Bronchial epithelial cell (primary cell): ENCODE measurements at places on chromosomes 7 and 10. TPM values are rescaled to one million over a fixed set of nuclear protein-coding genes. Genes with fewer than 3 reads are reported as not detected.

Gene GIMAP6
- not detected in 2 replicates for total RNA-seq

Gene SPDYE16
- total RNA-seq, result not detected in 2 replicates

Gene TMEM26
- under 0.01 TPM in 1 of 2 replicates, not detected in the other for total RNA-seq

Gene DYDC2
- not detected in 2 replicates for total RNA-seq

Gene RBM20
- total RNA-seq, result 1.8 TPM in 1 of 2 replicates, not detected in the other

Gene COA1
- 41.6 and 50.0 TPM in 2 replicates for total RNA-seq

Gene MET
- total RNA-seq, result 135 and 156 TPM in 2 replicates

Gene CALHM1
- total RNA-seq, result not detected in 2 replicates

Gene RPEL1
- under 0.01 and 0.13 TPM in 2 replicates for total RNA-seq

Gene CALY
- total RNA-seq, result not detected in 2 replicates

Gene HHEX
- 0.26 and 0.38 TPM in 2 replicates for total RNA-seq

Gene CDHR3
- 0.51 and 1.1 TPM in 2 replicates for total RNA-seq

Gene PAX2
- not detected in 2 replicates for total RNA-seq

Gene MLXIPL
- total RNA-seq, result under 0.01 TPM in 1 of 2 replicates, not detected in the other

Gene SLC13A4
- under 0.01 and 0.26 TPM in 2 replicates for total RNA-seq

Gene ANK3
- 7.4 and 7.9 TPM in 2 replicates for total RNA-seq

Gene HOXA9
- not detected in 2 replicates for total RNA-seq

Gene GRID2IP
- total RNA-seq, result 0.26 TPM in 2 replicates

Gene IFIT1
- 0.26 TPM in 2 replicates for total RNA-seq

Gene AGBL3
- total RNA-seq, result 1.8 and 2.7 TPM in 2 replicates

Gene CUBN
- 0.26 and 0.53 TPM in 2 replicates for total RNA-seq

Gene ARHGEF5
- 10.5 and 14.3 TPM in 2 replicates for total RNA-seq

Gene SEC24C
- 55.0 and 92.4 TPM in 2 replicates for total RNA-seq

Gene SHH
- 0.13 TPM in 1 of 2 replicates, not detected in the other for total RNA-seq

Gene SMO
- total RNA-seq, result 2.4 and 5.0 TPM in 2 replicates

Gene MAGI2
- 2.6 and 2.7 TPM in 2 replicates for total RNA-seq

Gene LOXL4
- total RNA-seq, result 0.13 and 0.26 TPM in 2 replicates

Gene LIPF
- not detected in 2 replicates for total RNA-seq

Gene DDC
- 0.26 TPM in 1 of 2 replicates, not detected in the other for total RNA-seq

Gene ATP6V0A4
- total RNA-seq, result not detected in 2 replicates

Gene TAC1
- 0.13 TPM in 1 of 2 replicates, not detected in the other for total RNA-seq

Gene PTPRN2
- 1.1 and 2.8 TPM in 2 replicates for total RNA-seq

Gene FXYD4
- not detected in 2 replicates for total RNA-seq

Gene TFR2
- total RNA-seq, result 0.13 TPM in 1 of 2 replicates, not detected in the other

Gene CYP17A1
- not detected in 2 replicates for total RNA-seq

Gene TRIM4
- total RNA-seq, result 17.1 and 20.7 TPM in 2 replicates

Gene COL26A1
- total RNA-seq, result not detected in 2 replicates

Gene LIPM
- total RNA-seq, result not detected in 2 replicates

Gene IFIT2
- 0.13 and 0.26 TPM in 2 replicates for total RNA-seq

Gene USP54
- total RNA-seq, result 5.8 and 24.5 TPM in 2 replicates

Gene CPN1
- total RNA-seq, result not detected in 2 replicates

Gene TSC22D4
- 7.6 and 12.7 TPM in 2 replicates for total RNA-seq

Gene INSYN2A
- under 0.01 TPM in 1 of 2 replicates, not detected in the other for total RNA-seq

Gene HOXA3
- not detected in 2 replicates for total RNA-seq

Gene DLX5
- total RNA-seq, result 0.13 TPM in 1 of 2 replicates, not detected in the other

Gene KEL
- 0.13 TPM in 1 of 2 replicates, not detected in the other for total RNA-seq

Gene FKBP9
- total RNA-seq, result 468 and 571 TPM in 2 replicates

Gene PAX4
- total RNA-seq, result not detected in 2 replicates

Gene ANKRD7
- 0.26 TPM in 2 replicates for total RNA-seq

Gene BTBD16
- 0.13 and 0.26 TPM in 2 replicates for total RNA-seq

Gene CYP3A4
- 0.26 TPM in 1 of 2 replicates, not detected in the other for total RNA-seq

Gene LRRD1
- total RNA-seq, result 0.13 TPM in 1 of 2 replicates, not detected in the other

Gene GSDME
- total RNA-seq, result 63.7 and 79.4 TPM in 2 replicates

Gene TLX1
- total RNA-seq, result not detected in 2 replicates

Gene SPDYE5
- total RNA-seq, result not detected in 2 replicates
